Chondrocyte (in vitro differentiated cells): ENCODE measurements at places on chromosomes 7 and 10. TPM values are rescaled to one million over a fixed set of nuclear protein-coding genes. Genes with fewer than 3 reads are reported as not detected.

The VAX1 gene
- total RNA-seq: 5.2 TPM in 1 of 3 replicates, not detected in the others

The SPAG6 gene
- total RNA-seq: not detected in 3 replicates

The GIMAP6 gene
- not detected in 3 replicates for total RNA-seq

DNA sequence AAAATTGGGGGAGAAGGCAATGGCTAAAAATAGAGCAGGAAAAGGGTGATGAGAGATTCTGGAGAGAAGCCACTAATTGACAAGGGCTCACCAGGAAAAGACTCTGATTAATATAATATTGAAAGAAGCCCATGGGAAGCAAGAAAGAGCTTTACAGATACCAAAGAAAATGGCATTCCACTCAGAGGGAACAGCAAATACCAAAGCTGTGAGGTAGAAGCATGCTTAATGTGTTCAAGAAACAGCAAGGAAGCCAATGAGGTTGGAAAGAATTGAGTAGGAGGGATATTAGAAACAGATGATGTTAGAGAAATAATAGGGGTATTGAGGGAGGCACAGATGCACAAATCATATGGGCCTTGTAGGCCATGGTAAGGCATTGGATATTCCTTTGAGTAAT, 130.1 kb downstream of the MYO3A start:
- H3K27me3 ChIP-seq: peaks cover 3% of the 10 kb centered on the region
- H3K4me1 ChIP-seq: no peaks in the 10 kb centered on the region
- H3K27ac ChIP-seq: no peak overlapping the region
- no peak for DNase-seq

GRCh38 chr7:71239586-71240268, 107.8 kb downstream of the GALNT17 start:
- no peaks in the 10 kb centered on the region for H3K27me3 ChIP-seq
- DNase-seq: no peak
- peak overlapping the region; percentile 38 for H3K4me3 ChIP-seq
- peaks cover 59% of the 10 kb centered on the region for H3K4me1 ChIP-seq
- H3K27ac ChIP-seq: peak overlapping the region; percentile 97
- H3K36me3 ChIP-seq: no peaks in the 10 kb centered on the region

DNA sequence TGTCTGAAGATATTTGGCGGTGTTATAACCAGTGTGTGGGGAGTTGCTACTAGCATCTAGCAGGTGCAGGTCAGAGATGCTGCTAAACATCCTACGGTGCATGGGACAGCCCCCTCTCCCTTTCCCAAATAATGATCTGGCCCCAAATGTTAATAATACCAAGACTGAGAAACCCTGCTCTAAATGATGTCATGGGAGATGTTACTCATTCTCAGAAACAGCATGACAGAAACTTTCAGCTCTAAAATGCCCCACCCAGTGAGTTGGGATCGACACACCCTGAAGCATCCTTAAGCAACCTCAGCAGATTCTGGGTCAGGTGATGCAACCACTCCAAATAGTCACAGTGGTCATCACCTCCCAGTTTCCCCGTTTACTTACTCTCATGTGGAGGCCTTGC, 108.8 kb upstream of the MPP7 start:
- H3K36me3 ChIP-seq: peaks cover 2% of the 10 kb centered on the region
- no peak overlapping the region for H3K27ac ChIP-seq
- peaks cover 28% of the 10 kb centered on the region for H3K27me3 ChIP-seq
- DNase-seq: no peak
- no peak overlapping the region for H3K4me3 ChIP-seq

- H3K4me3 ChIP-seq: peak within 1 kb of the TSS; percentile 93
- peaks cover 3% of the 10 kb centered on the region for H3K36me3 ChIP-seq
- H3K4me1 ChIP-seq: peaks cover 32% of the 10 kb centered on the region
- no peaks in the 10 kb centered on the region for H3K27me3 ChIP-seq
- DNase-seq: peak; percentile 95
- H3K27ac ChIP-seq: peak within 1 kb of the TSS; percentile 94
Observed at GRCh38 chr7:66920769-66921395, at the start of gene TMEM248. TMEM248 (plus strand) TSS chr7:66921225; CDS start chr7:66941866, 20,641 bp downstream.

GRCh38 chr10:6400331-6400730, 179.7 kb downstream of the PRKCQ start:
- H3K4me1 ChIP-seq: peaks cover 36% of the 10 kb centered on the region
- DNase-seq: no peak
- no peak overlapping the region for H3K4me3 ChIP-seq
- no peaks in the 10 kb centered on the region for H3K36me3 ChIP-seq
- no peak overlapping the region for H3K27ac ChIP-seq

- H3K4me3 ChIP-seq: no peak overlapping the region
- no peaks in the 10 kb centered on the region for H3K36me3 ChIP-seq
- H3K27me3 ChIP-seq: no peaks in the 10 kb centered on the region
- H3K4me1 ChIP-seq: peaks cover 31% of the 10 kb centered on the region
- H3K27ac ChIP-seq: peak overlapping the region; percentile 38
Observed at GRCh38 chr10:77131214-77131613, 506.4 kb downstream of the KCNMA1 start.

- no peaks in the 10 kb centered on the region for H3K27me3 ChIP-seq
- no peaks in the 10 kb centered on the region for H3K36me3 ChIP-seq
- H3K27ac ChIP-seq: peak overlapping the region; percentile 84
- no peak overlapping the region for H3K4me3 ChIP-seq
- peaks cover 52% of the 10 kb centered on the region for H3K4me1 ChIP-seq
Observed at GRCh38 chr10:3043512-3044368, 23.6 kb upstream of the PFKP start.

GRCh38 chr7:158366346-158366745, 221.3 kb downstream of the PTPRN2 start:
- no peaks in the 10 kb centered on the region for H3K4me1 ChIP-seq
- H3K36me3 ChIP-seq: no peaks in the 10 kb centered on the region
- no peak overlapping the region for H3K27ac ChIP-seq
- H3K4me3 ChIP-seq: no peak overlapping the region

GRCh38 chr10:101071885-101072433, 10.2 kb downstream of the KAZALD1 start:
- DNase-seq: no peak
- H3K27me3 ChIP-seq: peaks cover 41% of the 10 kb centered on the region
- no peak overlapping the region for H3K27ac ChIP-seq
- no peaks in the 10 kb centered on the region for H3K36me3 ChIP-seq
- H3K4me1 ChIP-seq: peaks cover 3% of the 10 kb centered on the region
